ENCODE measurements at places on chromosomes 7 and 10. TPM values are rescaled to one million over a fixed set of nuclear protein-coding genes. Genes with fewer than 3 reads are reported as not detected.

Gene PTPN20
- 0.39 TPM for total RNA-seq

Gene PALD1
- total RNA-seq, result 197 TPM

Gene IMPDH1
- total RNA-seq, result 121 TPM

Gene LRIT1
- total RNA-seq, result not detected

Gene CTAGE8
- total RNA-seq, result not detected

Gene GDF10
- total RNA-seq, result not detected

DNA sequence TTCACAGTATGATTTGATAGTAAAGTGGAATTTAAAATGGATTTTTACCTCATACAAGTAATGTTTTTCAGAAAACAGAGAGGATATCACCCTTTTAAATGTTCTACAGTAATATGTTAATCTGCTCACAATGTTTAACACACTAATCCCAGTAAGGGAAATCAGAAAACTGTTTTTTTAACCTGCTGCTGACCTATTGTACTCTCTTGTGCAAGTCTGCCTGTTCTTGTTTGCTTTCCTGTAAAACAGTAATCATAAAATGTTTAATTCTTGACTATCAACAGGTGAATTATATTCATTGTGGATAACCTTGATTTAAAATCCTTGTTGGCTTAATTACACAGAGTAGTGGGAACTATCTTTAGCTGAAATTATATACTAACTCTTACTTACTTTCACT lies 126.4 kb downstream of the GNAT3 start:
- DNase-seq, result peak; percentile 23

DNA sequence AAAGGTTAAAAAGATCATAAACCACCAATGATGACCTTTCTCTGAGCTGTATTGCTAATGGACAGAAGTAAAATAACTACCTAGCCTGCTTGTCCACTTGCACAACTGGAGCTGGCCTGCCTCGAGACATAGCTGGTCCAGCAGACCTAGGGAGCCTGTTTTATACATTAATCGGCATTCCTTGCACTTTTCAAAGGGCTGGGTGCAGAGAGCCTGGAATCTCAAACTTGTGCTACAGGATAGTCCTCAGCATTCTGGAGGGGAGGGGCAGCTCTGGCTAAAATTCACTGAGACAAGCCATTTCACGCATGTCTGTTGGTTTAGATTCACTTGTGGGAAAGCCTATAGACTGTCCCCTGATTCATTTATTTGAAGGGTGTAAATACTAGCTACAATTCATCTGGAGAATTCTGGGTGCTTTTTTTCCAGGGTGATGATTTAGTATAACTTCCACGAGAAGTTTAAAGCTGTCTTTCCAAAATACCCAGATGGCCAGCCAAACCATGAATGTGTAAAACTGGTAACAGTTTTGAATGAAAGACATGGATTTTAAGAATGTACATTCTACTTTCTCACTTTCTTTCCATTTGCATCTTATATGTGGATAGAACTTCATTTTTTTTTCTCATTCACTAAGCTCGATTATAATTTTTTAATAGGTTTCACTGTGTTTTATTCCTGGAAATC lies 389.4 kb downstream of the KCNMA1 start:
- DNase-seq, result no peak

DNA sequence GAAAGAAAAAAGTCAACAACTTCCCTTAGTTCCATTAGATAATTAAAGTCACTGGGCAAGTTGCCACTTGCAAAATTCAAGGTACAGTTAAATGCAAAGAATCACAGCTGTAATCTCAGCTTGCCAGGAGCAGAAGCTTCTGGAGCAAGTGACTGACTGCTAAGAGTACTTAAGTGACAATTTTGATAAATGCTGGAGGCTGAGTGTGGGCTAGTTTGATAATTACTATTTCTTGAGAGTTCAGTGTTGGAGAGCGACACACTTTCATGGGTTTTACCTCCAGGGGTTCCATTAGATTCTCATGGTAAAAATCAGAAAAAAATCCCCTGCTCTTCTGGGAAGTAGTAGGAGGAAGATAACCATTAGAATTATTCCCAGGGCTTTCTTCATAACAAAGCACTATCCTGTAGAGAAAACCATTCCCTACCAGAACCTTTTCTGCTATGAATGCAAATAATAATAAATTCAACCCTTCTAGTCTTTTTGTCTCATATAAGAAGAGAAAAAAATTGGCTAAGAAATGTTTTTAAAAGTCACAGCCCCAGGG lies 486.3 kb downstream of the POM121L12 start:
- DNase-seq, result no peak

DNA sequence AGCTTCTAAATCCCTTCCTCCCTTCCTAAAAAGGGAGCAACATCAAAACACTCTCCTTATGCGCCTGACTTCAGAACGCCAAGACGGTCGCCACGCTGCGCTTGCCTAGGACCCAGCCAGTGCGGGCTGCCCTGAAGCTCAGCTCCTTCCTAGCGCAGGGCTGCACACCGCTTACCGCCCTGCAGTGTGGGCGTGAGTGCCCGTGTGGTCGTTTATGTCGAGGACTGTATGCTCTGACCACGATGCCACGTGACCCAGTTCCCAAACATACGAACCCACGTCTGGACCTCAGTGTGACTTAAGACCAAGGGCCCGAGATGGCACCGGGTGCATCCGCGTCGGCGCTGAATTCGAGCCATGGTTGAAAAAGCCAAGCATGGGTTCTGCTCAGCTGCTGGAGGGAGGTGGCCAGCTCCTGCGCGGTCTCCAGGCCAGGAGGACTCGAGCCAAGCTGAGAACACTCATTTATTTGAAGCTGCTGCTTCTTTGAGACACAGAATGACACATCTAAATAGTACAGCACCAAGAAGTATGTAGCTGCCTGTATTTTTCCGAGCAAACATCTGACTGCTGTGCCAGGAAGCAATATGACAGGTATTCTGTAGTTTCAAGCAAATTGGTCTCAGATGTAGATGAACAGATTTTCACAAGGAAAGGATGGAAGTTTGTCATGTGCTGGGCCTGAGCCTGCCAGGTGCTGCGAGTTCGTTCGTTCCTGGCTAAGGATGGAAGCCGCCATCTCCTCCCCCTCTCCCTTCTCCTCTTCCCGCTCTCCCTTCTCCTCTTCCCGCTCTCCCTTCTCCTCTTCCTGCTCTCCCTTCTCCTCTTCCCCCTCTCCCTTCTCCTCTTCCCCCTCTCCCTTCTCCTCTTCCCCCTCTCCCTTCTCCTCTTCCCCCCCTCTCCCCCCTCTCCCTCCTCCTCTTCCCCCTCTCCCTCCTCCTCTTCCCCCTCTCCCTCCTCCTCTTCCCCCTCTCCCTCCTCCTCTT lies 184.7 kb downstream of the EBF3 start:
- no peak for DNase-seq

DNA sequence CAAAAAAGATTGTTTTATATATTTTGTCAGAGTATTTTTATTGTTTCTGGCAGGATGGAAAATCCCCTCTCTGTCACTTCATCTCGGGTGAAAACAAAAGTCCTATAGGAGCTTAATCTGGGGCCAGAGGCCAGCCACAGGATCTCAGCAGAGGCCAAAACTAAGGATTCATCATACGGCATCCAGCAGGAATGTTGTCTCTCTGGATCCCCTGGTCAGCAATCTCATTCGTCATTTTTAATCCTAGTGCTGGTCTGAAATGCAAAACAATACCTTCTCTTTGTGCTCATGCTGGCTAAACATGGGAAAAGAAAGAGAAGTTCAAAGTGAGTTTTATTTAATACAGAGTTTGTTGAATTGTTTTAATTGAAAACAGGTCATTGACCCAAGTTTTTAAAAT lies 482.5 kb upstream of the AUTS2 start:
- no peak for DNase-seq

DNA sequence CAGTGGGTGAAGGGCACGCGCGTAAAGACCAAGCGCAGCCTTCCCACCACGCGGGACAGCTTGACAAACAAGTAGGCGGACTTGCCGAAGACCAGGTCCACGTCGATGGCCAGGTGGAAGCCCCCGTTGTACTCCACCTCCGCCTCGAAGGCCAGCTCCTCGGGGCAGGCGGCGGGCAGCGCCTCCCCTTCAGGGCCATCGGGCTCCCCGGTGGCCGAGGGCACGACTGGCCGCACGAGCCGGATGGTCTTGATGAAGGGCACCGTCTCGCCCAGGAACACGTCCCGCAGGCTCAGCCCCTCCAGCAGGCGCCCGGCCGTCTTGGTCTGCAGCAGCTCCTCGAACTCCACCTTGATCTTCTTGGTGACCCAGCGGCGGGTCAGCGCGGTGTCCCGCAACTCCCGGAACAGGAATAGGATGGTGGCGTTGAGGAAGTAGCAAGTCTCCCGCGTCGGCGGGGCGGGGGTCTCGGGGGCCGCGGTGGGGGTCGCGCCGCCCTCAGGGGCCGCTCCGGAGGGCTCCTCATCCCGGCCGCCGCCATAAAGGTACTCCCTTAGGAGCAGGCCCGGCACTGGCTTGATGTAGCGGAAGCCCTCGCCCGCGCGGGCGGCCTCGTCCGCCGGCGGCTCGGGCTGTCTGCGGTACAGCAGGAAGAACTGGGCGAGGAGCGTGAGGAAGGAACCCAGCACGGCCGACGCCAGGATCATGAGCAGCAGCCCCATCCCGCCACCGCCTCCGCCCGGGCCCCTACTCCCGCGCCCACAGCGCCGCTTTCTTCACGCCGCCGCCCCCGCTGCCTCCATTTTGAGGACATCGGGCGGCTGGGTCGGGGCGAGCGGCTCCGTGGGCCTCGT lies 507 bp downstream of the PDZD8 start:
- DNase-seq, result no peak

DNA sequence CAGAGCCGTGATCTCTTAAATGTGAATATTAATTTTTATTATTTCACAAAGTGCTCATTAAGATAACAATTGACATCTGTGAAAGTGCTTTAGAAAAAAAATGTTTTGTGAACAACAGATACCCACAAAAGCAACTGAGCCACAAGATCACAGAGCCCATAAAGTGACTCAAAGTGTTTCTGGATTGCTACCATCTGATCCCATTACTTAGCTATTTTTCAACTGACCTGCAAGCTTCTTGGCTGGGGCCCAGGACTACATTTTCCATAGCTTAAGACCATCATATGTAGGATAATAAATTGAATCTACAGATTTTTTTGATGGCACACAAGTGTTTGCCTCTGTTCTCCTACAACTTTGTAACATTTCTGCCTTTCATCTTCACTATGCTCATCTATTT lies 674.4 kb downstream of the PHTF2 start:
- DNase-seq, result no peak

DNA sequence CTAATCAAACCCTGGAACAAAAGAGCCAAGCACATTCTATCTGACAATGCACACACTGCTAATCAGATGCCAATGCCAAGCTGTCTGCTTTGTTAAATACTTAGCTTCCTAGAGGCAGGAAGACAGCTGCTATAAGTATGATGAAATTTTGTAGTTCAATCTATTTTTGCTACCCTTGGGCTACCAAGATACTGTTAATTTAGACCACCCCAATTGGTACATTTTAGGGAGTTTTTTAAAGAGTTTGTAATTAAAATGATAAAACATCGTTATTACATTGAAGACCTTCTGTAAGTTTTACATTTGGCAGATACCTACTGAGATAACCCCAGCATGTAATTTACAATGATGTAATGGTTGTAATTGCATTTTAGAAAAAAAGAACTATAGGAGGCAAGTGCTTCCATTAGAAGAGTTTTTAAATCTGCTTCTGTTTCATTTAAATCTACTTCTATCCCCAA lies 268.5 kb downstream of the ADK start:
- DNase-seq, result no peak

DNA sequence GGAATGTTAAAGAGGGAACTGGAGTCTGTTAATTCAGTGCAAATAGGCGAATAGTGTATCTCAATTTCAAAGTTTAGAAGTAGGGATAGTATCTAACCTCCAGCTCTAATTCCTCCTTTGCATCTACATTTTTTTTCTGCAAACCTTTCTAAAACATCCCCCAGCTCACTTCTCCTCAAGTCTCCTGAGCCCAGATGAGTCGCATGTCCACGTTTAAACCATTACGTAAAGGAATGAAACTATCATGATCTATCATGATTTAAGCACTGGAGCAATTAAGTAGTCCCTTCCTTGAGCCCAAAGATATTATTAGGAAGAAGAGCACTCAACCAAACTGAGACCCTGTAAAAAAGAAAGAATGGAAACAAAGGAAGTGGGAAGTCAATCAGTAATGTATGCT lies 29.9 kb downstream of the GPR22 start:
- no peak for DNase-seq

DNA sequence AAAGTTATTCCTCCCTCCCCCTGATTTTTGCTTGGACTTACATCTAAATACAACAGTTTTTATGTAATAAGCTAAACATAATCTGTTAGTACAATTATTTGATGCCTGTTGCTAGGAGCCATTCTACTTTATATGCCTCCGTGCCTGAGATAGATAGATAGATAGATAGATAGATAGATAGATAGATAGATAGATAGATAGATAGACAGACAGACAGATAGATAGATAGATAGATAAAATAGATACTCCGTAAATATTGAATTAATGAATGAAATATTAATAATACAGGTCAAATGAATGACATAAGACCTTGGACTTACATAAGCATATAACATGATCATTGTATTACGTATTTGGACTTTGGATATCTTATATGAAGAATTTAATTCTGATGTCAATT lies 23.0 kb downstream of the NET1 start:
- DNase-seq, result no peak

DNA sequence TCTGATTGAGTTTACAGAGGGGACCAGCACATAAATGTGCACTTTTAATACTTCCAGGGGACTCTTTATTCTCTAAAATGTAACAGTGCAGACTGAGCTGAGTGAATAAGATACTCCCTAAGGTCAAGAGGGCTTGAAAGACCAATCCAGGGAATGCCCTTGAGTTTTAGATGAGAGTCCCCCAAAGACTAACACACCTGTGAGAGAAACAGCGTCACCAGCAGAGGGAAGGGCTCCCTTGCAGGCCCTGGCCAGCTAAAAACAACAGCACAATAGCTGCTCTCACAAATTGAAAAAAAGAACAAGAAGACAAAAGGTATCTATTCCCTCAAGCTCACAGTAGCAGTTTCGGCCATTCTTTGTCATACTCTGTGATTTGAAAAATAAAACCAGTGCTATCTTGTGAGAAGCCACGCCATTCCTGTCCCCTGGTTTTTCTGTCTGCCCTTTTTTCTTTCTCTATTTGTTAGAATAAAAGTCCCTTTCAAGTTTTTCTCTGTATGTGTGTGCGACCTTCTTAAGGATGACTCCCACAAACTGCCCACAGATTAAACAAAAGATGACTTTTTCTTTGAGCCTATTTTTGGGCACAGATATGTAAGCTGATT lies 230.4 kb upstream of the BMPER start:
- no peak for DNase-seq

DNA sequence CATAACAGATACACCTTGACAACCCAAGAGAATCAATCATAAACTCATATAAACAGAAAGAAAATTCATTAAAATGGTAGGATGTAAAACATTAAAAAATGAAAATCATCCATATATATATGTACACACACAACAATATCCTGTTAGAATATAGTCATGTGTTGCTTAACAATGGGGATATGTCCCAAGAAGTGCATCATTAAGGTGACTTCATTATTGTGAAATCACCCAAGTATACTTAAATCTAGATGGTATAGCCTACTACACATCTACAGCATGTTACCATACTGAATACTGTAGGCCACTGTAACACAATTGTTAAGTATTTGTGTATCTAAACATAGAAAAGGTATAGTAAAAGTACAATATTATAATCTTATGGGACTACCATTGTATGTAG lies 115.8 kb upstream of the TMEM168 start:
- DNase-seq, result no peak
